SIG-M5 (cell line): ENCODE measurements at places on chromosomes 1 and 21.

DNA sequence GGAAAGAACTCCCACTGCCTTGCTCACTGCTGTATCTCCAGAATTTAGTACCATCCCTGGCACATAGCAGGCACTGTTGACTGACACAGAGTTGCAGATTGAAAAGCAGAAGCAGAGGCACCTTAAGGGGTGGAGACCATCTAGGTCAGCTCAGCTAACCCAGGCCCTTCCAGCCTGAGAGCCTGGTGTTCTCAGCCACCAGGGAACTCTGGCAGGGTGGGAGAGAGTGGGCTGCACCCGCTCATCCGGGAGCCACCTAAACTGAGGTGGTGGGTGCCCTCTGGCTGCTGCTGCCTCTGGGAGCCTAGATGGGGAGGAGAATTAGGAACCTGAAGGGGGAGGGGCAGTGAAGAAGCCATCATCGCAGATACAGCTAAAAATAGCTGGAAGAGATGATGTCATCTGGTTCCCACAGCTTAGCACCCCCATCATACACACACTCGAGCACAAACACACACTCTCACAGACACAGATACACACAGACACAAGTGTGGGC is 1.5 kb upstream of the TSPAN1 start:
- no peak for DNase-seq

GRCh38 chr1:145720878-145721671 is 1.8 kb downstream of the CD160 start:
- no peak for DNase-seq

DNA sequence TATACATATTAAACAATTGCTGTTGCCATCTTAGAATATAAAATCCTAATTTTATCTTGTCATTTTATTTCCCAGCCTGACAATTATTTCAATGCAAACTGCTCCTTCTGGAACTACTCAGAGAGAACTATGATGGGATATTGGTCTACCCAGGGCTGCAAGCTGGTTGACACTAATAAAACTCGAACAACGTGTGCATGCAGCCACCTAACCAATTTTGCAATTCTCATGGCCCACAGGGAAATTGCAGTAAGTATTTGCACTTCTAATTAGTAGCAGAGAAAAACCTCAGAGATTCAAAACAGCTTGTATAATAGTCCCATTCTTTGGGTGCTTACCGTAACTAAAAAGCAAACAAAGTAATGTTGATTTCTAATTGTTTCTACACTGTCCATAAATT is 167.2 kb downstream of the ADGRL2 start:
- DNase-seq, result no peak

GRCh38 chr1:192131914-192132313 is 26.3 kb upstream of the RGS18 start:
- no peak for DNase-seq

- no peak for DNase-seq
These were observed 286.9 kb upstream of the USP25 start for GRCh38 chr21:15442743-15443469.

DNA sequence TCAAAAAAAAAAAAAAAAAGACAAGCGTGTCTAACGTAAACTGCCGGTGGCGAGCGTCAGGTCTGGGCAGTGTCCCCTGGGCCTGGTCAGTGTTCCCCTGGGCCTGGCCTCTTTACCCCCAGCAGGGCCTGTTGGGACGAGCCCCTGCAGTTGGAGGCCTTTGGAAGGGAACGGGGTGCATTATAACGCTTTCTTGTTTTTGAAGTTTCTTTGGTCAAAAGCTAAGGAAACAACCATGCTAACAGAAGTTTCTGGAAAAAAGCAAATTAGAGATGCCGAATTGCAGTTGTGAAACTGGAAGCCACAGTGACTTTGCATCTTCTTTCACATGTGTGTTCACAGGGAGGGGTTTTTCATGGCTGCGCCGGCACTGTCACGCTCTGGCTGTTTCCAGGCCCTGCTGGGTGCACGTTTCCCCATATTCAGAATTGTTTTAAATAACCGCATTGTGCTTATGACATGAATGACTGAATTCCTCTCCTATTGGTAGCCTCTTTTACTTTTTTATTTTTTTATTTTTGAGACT is 16.0 kb downstream of the RRP1 start:
- DNase-seq, result no peak

GRCh38 chr1:54328066-54328636 is 78.0 kb downstream of the SSBP3 start:
- no peak for DNase-seq

DNA sequence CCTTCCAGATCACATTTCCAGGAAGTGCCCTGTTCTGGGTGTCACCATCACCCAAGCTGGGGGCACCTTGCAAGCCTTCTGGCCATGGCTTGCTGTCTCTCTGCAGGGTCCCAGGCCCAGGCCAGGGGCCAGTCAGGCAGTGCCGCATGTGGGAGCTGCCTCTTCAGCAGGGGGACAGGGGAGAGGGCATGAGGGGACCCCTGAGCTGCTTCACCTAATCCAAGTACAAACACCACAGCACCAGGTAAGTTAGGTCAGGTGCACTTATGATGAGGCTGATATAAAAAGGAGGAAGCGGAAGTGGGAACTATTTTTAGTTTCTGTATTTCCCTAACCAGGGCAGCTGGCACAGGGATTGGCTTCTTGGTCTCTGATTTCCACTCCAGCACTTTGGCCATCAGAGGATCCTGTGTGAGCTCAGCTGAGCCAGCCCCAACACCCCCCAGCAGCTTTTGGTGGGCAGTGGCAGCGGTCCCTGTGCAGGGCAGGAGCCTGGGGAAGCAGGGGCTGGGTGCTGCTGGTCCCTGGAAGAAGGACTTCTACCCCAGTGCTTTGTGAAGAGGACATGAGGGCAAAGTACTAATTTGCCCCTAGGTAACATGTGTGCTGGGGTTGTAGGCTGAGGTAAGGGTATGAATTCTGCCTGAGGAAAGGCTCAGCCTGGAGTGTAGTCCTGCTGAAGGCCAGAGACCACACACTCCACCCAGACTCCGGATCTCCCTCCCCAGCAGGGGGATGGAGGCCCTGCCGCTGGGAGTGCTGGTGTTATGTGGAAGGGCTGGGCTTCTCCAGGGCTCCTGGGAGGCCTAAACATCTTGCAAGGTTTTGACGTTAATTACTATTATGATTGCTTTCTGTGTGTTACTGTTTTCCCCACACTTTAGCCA is 3.3 kb upstream of the PCBP3 start:
- DNase-seq, result no peak

DNA sequence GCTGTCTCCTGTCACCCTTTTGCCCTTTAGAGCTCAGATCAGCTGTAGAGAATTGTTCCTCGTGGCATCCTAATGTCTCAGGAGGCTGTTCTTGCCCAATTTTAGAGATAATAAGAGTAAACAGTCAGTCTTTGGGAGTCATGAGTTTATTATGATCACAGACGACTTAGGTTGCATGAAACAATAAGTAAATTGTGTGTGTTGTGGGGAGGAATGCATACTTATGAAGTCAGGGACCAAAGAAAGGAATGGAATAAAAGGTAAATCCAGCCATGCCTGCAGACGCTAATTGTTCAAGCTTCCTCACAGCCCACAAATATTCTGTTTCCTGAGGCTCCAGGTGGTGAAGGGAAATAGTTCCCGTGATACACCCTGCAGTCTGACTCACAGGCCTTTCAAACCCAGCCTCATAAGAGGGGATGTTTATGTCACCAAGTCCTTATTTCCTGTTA is 897 bp downstream of the EPHX4 start:
- DNase-seq, result no peak

GRCh38 chr1:223820515-223820858 is 25.3 kb downstream of the TP53BP2 start:
- no peak for DNase-seq

DNA sequence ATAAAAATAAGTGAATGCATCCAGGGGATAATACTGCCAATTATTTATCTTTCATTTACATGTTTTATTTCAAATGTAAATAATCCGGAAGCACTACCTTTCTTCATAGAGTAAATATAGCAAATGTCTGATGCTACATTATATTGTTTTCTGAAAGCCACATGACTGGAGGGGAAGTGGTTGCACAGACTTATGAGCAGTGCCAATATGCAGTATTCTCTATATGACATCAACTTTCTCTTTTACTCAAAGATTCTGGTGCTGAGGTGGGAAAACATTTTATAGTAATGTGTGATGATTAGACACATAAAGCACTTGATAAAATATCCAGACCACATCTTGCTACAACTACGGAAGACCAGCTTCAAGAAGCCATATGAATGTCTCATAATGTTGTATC is 314.7 kb downstream of the NEGR1 start:
- DNase-seq, result no peak

DNA sequence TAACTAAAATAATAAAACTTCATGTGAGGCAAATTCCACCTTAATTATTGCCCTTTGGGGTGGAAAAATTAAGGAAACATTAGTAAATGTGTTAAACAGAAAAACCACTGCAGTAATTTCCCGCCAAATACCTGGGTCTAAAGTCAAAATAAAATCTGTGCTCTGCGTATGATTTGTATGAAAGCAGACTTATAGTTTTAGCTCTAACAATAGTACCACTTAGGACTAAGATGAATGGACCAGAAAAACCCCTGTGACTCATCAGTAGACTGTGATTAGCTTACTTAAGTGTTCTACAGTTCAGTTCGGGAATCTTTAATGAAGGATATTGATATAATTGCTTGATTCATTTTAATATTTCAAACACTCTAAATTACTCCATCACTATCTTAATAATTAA is 23.3 kb upstream of the C1orf105 start:
- DNase-seq, result no peak

- DNase-seq, result no peak
These were observed 47.9 kb downstream of the KLHDC7A start for GRCh38 chr1:18528616-18529015.

DNA sequence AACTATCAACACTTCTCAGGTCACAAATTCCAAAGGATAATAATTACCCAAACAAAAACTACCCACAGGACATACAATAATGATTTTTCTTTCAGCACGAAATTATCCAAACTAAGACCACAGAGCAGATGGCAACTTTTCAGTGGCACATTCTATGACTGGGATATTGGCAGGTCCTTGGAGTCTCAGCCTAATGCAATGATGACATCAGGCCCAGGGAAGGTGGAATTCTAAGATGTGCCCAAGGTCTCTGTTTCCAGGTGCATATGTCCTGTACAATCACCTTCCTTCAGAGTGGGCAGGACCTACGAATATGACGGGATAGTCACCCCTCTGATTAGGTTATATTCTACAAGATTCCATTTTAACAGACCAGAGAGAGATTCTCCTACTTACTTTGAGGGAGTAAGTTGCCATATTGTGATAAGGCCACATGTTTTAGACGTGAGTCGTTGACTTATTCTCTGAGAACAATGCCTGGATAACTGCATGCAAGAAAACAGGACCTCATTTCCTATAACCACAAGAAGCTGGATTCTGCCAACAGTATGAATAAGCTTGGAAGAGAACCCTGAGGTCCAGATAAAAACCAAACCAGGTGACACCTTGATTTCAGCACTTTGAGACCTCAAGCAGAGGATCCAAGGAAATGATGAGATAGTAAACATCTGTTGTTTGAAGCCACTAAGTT is 69.9 kb downstream of the ZC3H11B start:
- no peak for DNase-seq

- no peak for DNase-seq
These were observed 369.5 kb upstream of the LYPLAL1 start for GRCh38 chr1:218804014-218804785.

DNA sequence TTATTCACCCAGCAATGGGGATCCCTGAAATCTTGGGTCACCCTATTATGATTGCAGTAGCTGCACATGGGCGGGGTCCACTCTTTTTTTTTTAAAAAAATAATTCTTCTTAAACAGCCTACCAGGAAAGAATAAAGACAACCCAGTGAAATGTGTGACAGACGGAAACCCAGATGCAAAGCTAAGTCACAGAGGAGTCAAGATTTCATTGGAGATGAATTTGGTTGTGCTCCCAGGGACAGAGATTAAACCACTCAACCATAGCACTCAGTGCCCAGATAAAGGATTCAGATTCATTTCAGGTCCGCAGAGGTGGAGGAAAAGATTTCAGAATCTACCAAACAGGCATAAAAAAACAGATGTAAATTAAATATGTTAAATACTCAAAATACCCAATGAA is 583.5 kb upstream of the ZP4 start:
- DNase-seq, result no peak

GRCh38 chr1:73604739-73605138 is 593.2 kb downstream of the LRRIQ3 start:
- no peak for DNase-seq

- DNase-seq, result no peak
These were observed 27.6 kb upstream of the POGK start for GRCh38 chr1:166811691-166812090.

DNA sequence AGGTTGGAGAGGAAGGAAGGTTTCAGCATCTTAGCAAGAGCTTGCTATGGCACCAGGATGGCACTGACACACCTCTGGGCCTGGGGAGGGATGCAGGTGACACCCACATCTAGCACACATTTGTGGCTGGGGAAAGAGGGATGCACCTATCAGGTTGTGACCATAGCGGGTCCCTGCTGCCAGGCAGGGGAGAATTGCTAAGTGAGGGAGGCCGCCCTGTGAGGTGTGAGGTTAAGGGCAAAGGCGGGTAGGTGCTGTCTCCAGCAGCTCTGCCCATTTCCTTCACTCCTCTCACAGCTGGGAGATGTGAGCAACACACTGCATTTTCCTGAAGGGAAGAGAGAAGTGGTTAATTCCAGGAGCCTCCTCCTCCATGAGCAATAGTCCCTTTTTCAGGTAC is 83.2 kb upstream of the TLR5 start:
- no peak for DNase-seq

- no peak for DNase-seq
These were observed 24.4 kb downstream of the RC3H1 start for GRCh38 chr1:173997791-173998190.

GRCh38 chr1:204967451-204967850 is 75.6 kb upstream of the CNTN2 start:
- DNase-seq, result no peak

- no peak for DNase-seq
These were observed 262.9 kb upstream of the RUNX1 start for GRCh38 chr21:35311985-35312384.

DNA sequence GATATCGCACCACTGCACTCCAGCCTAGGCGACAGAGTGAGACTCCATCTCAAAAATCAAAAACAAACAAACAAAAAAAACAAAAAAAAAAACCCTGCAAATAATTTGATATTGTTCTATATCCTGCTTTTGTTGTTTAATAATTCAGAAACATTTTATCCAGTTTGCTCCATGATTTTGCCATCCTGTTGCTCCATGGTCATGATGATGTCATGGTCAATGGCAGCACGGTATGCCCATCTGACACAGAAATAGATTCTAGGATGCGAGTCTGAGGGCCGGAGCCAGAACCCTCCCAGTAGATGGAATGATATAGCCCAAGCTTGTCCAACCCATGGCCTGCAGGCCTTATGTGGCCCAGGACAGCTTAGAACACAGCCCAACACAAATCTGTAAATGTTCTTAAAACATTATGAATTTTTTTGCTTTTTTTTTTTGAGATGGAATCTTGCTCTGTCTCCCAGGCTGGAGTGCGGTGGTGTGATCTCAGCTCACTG is 39.8 kb downstream of the EDARADD start:
- DNase-seq, result no peak

DNA sequence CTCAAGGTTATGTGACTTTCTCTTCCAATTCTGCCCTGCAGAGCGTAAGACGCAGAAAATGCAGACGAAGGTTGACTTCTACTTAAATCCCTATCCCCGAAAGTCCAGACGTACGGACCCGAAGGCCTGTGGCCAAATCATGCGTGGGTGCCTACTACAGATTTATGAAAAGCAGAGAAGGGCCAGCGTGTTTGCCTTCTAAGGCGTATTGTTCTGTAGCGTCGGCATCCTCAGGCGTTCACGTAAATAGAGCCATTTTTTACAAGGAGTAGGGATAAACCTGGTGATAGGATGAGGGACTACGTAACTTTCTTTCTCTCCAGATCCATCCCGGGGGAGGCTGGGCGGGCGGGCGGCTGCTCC is 222 bp upstream of the GIPC2 start:
- no peak for DNase-seq

- DNase-seq, result no peak
These were observed 207.1 kb upstream of the SGIP1 start for GRCh38 chr1:66326867-66327266.
